Central memory CD4-positive, alpha-beta T cell (primary cell): ENCODE measurements at places on chromosomes 4 and X.

DNA sequence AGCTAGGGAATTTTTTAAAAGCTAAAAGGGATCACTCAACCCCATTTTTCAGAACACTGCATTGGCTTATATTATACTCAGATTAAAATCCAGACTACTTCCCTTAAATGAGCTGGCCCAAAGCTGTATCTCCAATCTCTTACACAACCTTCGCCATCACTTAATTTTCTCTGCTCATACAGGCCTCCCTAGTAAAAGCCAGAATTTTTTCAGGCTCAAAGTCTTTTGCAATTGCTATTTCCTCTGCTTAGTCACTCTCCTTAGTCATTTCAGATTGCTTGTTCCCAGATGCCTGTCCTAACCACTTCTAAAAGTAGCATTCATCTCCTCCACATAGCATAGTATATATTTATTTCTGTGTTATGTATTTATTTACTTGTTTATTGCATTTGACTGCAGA lies 1587.9 kb upstream of the ADGRL3 start:
- no peak for DNase-seq

- no peak for DNase-seq
Measured at GRCh38 chr4:1777822-1778641, 15.1 kb upstream of the FGFR3 start.

DNA sequence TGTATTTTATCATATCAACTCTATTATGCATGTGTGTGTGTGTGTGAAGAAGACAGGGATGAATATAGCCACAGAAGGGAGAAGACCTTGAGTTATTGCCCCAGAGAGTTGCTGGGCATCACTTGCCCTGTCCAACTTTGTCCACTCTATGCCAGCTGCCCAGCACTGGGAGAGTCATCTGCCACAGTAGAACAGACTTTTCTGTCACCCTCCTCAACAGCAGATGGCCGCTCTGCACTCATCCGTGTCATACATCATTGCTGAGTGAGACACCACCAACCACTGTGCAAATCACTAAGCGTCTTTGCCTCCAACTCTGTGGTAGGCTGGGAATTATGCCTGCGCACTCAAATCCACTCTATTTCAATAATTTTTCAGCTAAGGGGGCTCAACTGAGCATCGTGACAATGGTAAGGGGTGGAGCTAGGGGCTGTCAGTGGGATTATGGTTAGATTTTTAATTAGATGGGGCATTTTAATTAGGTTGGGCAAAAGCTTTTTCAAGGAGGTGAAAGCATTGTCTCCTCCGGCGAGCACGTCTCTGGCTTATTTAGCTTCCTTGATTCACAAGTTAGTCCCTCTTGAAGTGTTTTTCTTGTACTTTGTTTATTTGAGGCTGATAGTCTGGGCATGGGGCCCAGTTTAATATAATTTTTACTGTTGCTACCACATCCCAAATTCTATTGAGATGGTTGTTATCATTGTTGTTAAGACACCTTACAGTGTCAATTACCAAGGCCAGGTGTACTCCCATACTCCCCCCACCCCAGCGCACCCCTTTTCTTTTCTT lies 100.1 kb upstream of the KLF3 start:
- no peak for DNase-seq

DNA sequence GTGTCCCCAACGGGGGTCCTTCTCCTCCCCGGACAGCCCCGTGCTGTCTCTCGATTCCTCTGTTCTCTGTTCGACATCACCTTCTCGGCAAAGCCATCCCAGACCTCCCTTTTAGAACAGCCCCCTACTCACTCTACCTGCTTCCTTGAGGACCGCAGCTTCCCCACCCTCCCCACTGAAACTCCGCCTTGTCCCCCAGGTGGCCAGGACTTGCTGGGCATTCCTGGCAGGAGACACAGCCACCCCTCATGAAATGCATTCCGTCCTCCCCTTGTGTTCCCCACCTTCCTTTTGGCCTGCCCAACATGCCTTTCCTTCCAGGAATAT lies 34.8 kb upstream of the GPR78 start:
- no peak for DNase-seq

- DNase-seq, result no peak
Measured at GRCh38 chrX:155745792-155746191, 133.0 kb upstream of the TMLHE start.

DNA sequence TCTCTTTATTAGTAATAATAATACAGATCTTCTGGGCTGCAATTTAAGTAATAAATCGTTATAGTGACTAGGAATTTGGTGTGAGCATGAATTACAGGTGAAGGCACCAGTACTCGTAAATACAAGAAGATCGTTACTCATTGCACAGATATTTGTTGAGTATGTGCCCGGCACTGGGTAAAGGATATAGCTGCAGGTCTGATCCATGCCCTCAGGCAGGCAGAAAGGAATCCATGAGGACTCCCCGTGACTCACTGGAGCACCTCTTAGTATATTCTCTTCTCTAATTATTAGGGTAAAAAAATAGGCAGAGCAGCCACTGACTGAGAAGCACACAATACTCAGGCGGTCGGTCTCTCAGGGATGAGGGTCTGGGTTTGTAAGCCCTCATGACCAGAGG lies 868.3 kb downstream of the RAB28 start:
- DNase-seq, result no peak

DNA sequence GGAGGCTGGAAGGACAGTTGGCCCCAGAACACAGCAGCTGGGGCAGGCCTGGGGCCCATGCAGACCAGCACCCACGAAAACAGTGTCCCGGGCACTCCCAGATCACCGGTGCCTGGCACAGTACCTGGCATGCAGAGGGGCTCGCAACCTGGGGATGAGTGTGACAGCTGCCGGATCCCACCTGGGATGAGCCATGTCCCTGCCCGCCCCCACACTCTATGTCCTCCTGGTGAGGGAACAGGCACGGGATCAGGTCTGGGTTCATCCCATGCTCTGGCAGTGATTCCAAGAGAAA lies 22.8 kb upstream of the PPP2R2C start:
- DNase-seq, result no peak

DNA sequence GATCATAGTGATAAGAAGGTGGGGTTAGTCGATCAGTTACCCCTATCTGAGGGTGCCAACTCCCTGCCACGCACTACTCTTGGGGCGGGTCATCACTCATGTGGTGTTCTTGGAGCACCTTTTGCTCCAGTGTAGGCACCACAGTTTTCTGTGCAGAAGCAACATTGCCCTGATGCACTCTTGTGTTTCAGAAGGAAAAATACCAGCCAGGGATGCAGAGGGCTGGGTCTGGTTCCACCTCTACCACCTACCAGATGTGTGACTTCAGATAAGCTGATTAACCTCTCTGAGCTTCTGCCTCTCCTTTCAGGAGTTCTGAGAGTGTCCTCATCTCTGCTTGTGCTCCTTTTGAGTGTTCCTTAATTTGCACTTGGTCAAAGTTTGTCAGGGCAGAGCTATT lies 29.9 kb upstream of the PROM1 start:
- no peak for DNase-seq

- DNase-seq, result no peak
Measured at GRCh38 chrX:57964975-57965374, 54.7 kb upstream of the ZXDA start.

DNA sequence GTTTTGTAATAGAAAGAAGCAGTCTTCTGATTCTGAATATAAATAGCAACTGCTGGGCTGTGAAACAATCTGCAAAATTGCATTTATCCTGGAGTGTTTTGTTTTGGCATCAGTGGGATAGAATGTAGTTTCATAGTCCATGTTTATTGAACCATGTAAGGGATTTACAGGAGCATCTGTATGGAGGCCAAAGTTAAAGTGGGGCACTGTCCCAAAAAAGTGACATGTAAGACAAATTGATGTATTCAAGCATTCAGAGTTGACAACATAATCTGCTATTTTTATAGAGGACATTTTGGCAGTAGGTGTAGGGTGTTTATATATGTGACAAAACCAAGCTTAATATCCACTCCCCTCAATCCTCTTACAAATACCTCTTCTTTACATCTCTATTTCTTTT lies 200.5 kb upstream of the ANK2 start:
- DNase-seq, result no peak

DNA sequence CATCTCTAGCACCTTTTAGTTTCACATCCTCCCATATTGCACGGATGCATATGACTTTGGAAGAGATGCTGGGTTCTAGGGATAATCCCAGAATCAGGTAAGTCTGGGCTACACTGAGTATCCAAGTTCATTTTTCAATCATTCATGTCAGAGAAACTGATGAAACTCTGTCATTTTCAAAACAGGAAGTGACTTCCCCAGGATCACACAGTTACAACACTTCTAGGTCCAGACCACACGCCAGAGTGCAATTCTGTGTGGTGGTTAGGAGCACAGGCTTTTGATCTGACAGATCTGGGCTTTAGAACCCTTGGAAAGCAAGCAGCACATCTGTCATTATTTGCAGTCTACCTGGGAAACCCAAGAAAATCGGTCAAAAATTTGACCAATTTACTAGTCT lies 52.1 kb upstream of the CDKN2AIP start:
- DNase-seq, result no peak

DNA sequence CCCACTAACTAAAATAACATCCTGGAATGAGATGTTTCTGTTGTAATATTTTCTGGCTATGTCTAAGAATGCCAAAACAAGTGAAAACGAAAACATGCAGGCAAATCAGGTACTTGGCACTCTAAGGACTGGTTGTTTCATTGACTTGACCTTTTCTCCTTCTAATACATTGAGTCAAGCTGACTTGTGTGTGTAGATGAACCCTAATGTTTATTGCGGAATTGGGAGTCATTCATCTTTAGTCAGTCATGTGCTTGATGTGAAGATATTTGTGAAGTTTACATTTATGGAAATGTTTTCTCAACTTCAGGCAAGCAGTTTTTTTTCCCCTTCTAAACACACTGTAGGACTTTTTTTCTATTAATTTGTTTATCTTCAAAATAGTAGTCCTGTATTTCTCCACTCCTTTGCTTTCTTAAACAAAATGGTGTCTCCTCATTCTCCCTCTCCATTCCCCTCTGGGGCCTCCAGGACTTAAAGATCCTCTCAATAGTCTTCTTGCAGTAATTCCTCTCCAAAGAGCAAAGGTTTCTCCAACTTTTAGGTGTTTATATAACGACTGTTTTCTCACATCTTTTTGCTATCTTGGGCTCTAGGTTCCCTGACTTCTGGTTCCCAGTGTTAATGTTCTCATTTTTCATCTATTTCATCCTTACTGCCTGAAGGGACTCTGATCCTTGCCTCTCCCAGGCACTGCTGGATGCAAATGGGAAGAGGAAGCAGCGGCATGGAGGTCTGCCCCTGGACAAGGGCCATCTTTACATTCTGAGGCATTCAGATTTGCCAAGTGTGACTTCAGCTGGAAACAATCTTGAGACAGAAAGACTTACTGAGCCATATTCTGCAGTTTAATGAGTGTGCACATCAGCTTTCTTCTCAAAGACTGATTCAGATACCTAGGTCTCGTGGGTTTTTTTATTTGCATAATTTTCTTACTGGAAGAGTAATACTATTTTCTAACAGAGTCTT lies 166.4 kb downstream of the ARHGAP6 start:
- DNase-seq, result no peak

DNA sequence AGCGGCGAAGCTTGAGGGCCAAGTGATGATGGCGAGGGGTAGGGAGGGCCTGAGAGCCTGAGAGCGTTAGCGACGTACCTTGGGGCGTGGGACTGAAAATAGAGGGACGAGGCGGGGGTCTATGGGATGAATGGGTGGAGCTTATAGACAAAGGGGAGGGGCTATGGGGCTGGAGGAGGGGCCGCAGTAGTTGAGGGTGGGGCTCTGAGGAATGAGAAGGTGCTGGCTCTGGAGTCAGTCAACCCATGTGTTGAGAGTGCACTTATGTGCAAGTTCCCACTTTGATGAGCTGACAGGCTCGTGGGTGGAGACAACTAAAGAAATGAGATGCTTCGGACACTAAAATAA lies 488 bp downstream of the TBC1D25 start:
- no peak for DNase-seq

- no peak for DNase-seq
Measured at GRCh38 chr4:165393051-165393450, 14.2 kb downstream of the CPE start.

DNA sequence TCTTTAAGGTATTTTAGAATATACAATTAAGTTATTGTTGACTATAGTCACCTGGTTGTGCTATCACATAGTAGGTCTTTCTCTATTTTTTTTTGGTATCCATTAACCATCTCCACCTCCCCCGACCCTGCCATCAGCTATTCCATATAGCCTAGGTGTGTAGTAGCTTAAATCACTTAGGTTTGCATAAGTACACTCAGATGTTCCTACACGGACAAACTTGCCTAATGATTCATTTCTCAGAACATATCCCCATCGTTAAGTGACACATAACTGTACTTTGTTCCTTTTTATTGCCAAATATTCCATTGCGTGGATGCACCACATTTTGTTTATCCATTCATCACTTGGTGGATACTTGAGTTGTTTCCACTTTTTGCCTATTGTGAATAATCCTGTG lies 67.9 kb downstream of the SLAIN2 start:
- DNase-seq, result no peak
